ENCODE measurements at places on chromosomes 6 and 20. TPM values are rescaled to one million over a fixed set of nuclear protein-coding genes. Genes with fewer than 3 reads are reported as not detected.
A peak's percentile ranks its signal among the peaks of the same experiment; 100 is the strongest.

- peak; percentile 81 for DNase-seq
Observed at GRCh38 chr20:57464642-57465211, 60.2 kb downstream of the CTCFL start.

DNA sequence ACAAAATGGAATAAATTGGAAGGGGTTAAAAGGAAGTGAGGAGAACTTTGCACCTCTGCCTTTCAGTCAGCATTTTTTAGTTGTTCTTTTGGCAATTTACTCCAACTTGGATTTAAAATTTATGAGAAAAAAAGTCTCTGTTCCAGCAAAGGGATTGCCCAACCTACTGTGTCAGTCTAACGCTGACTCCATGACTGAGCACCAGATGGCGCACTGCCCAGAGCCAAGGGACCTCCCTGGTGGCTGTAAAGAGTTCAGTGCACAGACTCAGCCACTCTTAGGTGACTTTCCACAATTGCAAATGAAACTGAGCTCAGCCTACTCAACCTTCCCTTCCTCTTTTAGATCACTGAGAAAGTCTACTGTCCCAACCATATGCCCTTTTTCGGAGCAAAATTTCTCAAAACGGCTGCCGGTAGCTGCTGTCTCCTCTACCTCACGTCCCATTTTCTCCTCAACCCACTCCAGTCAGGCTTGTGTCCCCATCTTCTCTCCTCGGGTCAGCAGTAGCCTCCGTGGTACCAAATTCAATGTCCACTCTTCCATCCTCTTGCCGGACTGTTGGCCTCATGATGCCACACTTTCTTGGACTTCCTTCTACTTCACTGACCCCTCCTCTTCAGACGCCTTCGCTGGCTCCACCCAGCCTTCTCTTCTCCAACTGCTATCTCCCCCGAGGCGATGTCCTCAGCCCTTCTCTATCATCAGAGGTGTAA is 38.7 kb downstream of the GSTA2 start:
- DNase-seq, result peak; percentile 79

Gene TCP11
- total RNA-seq, result not detected

- DNase-seq, result no peak
Observed at GRCh38 chr6:77183447-77183846, 279.8 kb downstream of the HTR1B start.

Gene GSTA2
- total RNA-seq, result 13.7 TPM

Gene BNIP5
- not detected for total RNA-seq

- no peak for DNase-seq
Observed at GRCh38 chr6:20379231-20379630, 22.4 kb upstream of the E2F3 start.

GRCh38 chr6:106530502-106530901 is 98.8 kb downstream of the RTN4IP1 start:
- no peak for DNase-seq

Gene OSTM1
- 20.5 TPM for total RNA-seq

DNA sequence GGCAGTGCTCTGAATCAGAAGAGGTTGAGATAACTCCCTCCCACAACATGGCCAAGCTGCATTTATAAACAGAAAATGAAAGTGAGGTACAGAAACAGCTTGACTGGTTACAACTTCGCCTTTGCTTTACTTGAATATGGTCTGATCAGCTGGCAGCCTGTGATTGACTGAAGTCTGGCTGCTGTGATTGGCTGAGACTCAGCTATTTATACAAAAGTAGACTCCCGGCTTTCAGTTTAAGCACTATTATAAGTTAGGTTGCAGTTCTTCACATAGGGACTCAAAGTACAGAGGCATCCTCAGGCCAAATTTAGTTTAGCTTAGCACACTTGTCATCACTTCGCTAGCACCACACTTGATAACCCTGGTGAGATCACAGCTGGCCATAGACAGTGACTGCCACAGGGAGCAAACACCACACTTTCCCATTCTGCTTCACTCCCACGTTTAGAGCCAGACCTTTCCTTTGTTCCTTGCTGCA is 362.6 kb downstream of the EPM2A start:
- peak; percentile 12 for DNase-seq

Gene HCRTR2
- not detected for total RNA-seq

Gene BTBD9
- total RNA-seq, result 1.8 TPM

- no peak for DNase-seq
Observed at GRCh38 chr6:162706232-162706631, 21.3 kb downstream of the PRKN start.

DNA sequence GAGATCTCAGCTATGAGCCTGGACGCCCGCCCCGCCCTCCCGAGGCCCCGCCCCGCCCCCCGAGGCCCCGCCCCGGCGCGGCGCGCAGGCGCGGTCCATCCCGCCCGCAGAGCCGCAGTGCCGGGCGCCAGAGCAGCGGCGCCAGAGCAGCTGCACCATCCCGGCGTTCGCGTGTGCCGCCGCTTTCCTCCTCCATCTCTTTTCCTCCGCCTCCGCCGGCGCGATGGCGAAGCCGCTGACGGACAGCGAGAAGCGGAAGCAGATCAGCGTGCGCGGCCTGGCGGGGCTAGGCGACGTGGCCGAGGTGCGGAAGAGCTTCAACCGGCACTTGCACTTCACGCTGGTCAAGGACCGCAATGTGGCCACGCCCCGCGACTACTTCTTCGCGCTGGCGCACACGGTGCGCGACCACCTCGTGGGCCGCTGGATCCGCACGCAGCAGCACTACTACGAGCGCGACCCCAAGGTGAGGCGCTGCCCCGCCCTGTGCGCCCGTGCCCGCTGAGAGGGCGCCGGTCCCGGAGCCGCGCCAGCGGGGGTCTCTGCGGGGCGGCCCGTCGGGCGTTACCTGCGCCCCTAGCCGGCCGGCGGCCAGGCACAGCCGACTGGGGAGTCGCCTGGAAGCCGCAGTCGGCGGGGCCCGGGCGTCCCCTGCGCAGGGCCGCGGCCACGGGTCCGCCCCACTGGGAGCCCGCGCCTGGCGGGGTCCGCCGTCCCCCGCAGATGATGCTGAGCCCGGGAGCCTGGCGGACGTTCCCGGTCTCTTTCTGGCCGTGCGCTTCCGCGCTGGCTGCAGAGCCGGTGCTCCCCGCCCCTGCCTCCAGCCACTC is at the start of gene PYGB:
Gene PYGB (plus strand): TSS at position 130 of the 830 bp plus-strand sequence. CDS start 94 bp downstream, at position 224.
- peak; percentile 78 for DNase-seq

GRCh38 chr6:166036316-166037095 is 131.1 kb downstream of the TBXT start:
- DNase-seq, result no peak

- no peak for DNase-seq
Observed at GRCh38 chr6:75566137-75566767, 35.4 kb upstream of the SENP6 start.

- peak; percentile 54 for DNase-seq
Observed at GRCh38 chr6:85580878-85581267, 12.8 kb downstream of the SNX14 start.

Gene PDYN
- total RNA-seq, result not detected

Gene ZNF165
- total RNA-seq, result 8.6 TPM

- DNase-seq, result peak; percentile 14
Observed at GRCh38 chr6:106300944-106301343, 24.6 kb downstream of the ATG5 start.

Gene DEFB124
- not detected for total RNA-seq

Gene FKBP1C
- 0.53 TPM for total RNA-seq

GRCh38 chr6:136586295-136586694 is 36.1 kb upstream of the MAP7 start:
- no peak for DNase-seq

DNA sequence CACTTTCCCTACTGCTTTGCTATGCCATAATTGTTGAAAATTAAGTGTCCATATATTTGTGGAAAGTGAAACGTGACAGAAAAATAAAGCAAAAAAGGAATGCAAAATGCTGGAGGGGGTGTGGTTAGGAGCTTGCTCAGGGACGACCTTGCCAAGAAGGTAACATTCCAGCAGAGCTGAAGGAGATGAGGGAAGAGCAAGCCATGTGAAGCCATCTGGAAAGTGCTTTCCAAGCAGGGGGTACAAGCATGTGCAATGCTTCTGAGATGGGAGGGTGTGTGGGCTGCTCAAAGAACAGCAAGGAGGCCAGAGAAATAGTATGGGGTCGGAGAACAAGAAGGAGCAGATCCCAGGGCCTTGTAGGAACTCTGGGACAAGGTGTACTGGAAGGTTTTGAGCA is 161.7 kb downstream of the ISM1 start:
- DNase-seq, result no peak

GRCh38 chr6:137146206-137146605 is 27.2 kb downstream of the IL22RA2 start:
- no peak for DNase-seq

DNA sequence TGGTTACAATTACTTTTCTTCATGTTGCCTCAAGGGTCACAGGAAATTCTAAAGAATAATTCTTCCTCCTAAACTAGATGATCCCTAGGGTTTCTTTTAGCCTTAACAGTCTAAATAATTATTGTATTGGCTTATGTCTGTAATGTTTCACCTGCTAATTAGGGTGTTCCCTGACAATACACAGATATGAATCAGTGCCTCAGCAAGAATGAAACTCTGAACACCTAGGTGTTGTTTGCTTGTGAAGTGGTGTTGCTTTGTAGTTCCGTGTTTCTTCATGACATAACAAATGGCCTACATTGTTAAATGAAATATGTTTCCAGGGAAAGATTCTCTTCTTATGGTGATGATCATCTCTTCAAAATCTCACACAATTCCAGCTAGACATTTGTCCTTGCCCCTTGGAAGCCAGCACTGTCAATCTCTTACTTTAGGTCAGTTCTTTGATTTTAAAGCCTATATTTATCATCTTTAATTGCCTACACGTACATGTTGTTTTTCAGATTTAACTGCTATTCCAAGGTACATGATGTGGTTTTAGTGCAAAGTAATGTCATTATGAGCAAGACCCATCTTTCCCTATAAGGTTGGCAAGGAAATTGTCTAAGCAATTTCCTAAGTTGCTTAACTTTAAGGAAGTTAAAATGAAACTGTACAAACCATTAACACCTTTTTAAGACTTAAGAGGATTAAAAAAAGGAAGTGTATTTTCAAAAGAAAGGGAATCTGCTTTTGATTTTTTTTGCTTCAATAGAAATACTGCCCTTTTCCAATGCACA is 111.9 kb downstream of the TBC1D7 start:
- DNase-seq, result no peak

DNA sequence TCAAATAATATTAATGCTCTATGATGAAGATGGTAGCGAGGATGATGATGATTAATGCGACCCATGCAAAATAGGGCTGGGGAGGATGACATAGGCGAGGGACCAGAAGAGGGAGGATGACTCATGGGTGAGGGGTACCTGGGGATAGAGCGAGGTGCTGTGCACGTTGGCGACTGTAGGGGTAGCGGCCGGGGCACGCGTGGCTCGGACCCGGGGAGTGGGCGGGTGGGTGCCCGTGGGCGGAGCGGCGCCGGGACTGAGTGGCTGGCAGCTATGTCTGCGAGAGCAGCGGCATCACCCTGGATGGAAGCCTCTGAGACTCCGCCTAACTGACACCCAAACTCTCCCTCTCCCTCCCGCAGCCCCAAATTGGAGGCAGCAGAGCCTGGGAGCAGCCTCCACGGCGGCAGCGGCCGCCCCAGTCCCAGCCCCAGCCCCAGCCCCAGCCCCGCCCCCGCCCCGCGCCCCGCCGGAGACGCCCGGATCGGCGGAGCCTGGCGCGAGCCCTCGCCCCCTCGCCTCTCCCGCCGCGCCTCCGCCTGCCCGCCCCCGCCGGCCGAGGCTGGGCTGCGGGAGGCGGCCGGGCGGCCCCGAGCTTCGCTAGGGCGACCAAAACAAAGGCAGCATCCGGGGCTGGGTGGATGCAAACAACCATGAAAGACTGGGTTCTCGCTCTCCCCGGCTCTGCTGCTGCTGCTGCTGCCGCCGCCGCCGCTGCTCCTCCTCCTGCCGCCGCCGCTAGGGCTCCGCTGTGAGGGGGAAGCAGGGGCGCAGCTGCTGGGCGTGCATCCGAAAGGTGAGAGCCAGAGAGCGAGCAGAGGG is at the start of gene RIMS1:
Gene RIMS1 (plus strand): TSS at position 367 of the 822 bp plus-strand sequence. CDS start 474 bp downstream, outside the sequence.
- DNase-seq, result no peak

GRCh38 chr20:8346700-8347270 is 214.7 kb downstream of the PLCB1 start:
- DNase-seq, result no peak

DNA sequence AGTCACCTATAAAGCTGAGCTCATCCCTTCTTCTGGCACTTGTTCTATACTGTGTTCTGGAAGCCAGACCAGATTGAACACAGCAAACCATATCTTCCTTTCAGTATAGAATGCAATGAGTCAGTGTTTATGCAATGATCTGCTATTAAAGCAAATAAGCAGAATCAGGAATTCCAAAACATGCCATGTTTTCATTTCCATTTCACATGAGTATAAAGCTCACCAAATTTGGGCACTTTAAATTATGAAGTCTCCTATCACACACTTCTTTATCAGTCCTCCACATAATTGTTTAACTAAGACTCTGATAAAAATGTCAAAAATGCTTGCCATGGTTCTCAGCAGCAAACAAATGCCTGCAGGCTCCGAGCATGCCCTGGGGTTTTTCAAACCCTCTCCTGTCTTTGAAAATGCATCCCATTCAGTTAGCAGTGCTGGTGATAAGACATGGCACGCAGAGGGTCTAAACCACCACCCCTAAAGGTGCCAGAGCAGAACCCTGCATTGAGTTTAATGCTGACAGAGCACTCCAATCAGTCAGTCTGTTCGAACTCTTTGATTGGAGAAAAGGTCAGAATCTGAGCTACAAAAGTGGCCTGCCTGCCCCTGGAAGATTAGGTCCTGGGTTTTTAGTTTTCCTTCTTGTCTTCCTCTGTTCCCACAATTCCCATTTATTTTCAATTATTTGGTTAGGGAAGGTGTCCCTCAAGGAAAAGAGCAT is 234.1 kb downstream of the GMPR start:
- peak; percentile 35 for DNase-seq

Gene POU5F1
- 1.2 TPM for total RNA-seq

Gene MAS1
- not detected for total RNA-seq

DNA sequence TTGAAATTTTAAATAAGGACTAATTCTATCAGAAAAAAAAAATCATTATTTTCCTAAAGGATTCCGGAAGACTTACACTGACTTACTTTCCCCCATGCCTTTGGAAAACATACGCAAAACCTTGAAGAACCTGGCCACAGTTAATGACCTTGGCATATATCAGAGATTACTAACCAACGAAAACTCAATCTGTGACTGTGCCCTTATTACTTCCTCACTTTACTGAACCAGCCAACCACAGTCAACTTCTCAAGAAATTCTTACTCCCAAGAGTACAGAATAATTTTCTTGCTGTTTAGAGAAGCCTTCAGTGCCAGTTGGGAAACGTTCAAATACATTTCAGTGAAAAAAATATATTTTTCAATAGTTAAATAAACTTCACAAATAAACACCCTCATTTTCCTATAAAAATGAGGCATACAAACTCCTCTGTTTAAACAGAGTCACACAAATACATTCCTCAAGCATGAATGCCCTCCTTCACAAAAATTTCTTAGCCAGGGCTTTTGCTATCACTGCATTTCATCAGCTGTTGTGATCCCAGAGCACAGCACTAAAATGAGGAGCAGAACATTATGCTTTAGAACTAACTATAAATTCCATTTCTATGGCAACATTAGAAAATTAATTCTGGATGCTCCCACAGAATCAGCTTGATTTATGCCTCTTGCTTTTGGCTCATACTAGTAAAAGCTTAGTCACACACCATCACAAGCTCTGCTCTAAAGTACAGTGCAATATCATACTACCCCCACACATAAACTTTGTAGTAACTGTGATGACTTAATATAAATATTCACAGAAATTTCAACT is 117.6 kb downstream of the DST start:
- DNase-seq, result no peak
